Left kidney (tissue), 8 donors: ENCODE measurements at places on chromosomes 12 and 14. TPM values are rescaled to one million over a fixed set of nuclear protein-coding genes. Genes with fewer than 3 reads are reported as not detected.

Gene TAS2R30
- 0.52 TPM for polyA plus RNA-seq

Gene SYNDIG1L
- 0.50 TPM for polyA plus RNA-seq

Gene SLC25A21
- 4.4 TPM for polyA plus RNA-seq

Gene PARPBP
- polyA plus RNA-seq: 18.3 TPM

DNA sequence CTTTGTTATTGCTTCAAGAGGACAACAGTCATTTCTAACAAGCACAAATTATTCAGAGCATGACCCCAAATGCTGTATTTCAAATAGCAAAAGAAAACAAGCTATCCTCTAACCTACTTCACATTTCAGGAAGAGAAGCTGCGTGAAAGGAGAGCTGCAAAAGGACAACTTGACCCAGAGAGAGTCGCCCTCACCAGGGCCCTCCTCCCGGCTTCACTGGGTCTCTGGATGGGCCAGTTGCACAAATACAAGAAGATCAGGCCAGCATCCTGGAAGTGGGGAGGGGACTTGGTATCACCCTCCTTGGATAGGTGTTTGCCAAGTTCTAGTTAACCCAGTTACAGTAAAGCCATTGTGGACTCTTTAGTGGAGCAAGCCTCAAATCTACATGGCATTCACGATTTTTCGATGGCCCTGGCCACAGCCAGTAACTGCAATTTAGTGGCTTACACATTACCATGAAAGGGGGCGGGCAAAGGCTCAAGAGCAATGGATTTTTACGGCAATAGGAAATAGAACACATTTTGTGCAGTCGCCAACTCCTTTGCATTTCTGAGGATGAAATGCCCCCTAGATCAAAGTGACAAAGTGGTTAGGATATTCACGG, 166.9 kb upstream of the DIO2 start:
- DNase-seq: no peak

GRCh38 chr14:86193756-86194155, 663.8 kb downstream of the FLRT2 start:
- DNase-seq: no peak

- DNase-seq: no peak
Observed at GRCh38 chr12:123428591-123428990, 7.9 kb downstream of the RILPL2 start.

DNA sequence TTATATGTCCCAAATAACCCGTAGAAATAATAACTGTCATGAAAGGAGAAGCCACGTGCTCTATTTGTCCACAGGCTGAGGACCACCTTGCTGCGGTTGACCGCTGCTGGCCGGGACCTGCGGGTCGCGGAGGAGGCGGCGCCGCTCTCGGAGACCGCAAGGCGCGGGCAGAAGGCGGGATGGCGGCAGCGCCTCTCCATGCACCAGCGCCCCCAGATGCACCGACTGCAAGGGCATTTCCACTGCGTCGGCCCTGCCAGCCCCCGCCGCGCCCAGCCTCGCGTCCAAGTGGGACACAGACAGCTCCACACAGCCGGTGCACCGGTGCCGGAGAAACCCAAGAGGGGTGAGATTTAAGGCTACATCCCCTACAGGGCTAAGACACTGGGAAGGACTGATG, 21.0 kb downstream of the RPGRIP1 start:
- no peak for DNase-seq

DNA sequence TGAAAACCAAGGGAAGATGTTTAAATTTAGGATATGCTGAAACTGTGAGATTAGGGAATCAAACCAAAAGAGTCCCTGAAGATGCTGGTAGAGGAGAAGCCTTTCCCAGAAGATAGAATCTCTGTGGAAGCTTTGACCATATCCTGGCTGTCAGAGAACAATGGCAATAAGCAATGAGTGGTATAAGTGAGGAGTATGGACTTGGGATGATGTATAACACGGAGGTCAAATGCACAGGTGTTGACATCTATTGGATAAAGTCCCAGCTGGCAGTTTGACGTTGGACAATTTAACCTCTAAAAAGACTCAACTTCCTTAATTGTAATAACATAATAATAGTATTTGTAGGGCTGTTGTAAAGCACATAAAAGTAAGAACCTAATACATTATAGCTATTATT, 30.1 kb upstream of the CLEC14A start:
- DNase-seq: no peak
